NCI-H1105 (cell line): ENCODE measurements at places on chromosomes 4 and X.

DNA sequence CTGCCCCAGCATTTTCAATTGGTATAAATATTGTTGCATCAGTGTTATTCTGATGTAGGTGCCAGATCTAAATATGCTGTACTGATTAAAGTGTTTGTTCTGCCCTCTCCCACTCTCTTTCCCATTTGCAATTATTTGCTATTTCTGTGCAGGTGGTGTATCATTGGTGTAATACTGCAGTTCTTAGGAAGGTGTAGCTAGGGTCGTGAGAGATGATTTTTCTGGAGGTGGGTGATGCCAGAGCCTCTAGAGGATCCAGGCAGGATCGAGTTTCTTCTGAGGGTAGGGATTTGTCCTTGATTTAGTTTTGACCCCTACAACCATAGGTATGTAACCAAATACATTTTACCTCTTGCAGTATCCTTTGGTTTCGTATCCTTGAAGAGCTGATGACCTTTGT is 1.9 kb downstream of the SMAD1 start:
- DNase-seq: peak; percentile 25

DNA sequence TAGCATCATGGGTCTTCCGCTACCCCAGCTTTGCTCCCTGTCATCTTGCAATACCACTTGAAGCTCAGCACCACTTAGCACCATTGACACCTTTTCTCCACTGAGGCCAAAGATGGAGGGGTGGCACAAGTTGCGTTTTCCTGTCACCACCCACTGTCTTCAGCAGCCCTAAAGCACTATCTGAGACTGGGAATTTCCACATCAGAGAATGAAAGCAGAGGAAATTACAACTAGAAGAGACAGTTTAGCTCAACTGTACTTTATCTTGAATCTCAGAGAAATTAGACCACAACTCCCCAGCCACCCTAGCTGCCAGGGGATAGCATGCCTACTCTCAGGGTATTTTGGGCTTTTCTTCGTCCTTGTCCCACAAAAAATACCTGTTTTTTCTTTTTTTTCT is 111.0 kb downstream of the DDIT4L start:
- DNase-seq: no peak

GRCh38 chrX:41382714-41383645 is 49.0 kb downstream of the DDX3X start:
- DNase-seq: no peak

DNA sequence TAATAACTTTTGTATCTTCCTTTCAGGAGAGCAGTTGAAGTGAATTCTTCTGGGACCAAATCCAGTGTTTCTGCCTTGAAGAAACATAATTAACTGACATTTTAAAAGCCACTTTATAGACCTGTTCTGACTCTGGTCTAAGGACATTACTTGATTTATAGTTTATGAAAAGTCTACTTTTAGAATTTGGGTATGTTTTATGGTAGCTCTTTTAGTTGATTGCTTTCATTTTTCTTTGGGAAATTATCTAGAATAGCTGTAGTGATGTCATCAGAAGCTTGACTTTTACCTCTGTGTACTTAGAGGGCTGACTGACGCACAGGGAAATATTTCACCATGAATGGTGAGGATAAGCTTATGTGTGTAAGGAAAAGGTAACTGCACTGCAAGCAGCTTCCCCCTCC is 131.8 kb upstream of the LIMCH1 start:
- no peak for DNase-seq

GRCh38 chrX:11386812-11387211 is 93.6 kb downstream of the AMELX start:
- DNase-seq: no peak

GRCh38 chr4:123826896-123827295 is 430.3 kb downstream of the SPRY1 start:
- DNase-seq: no peak

- DNase-seq: no peak
These were observed 126.6 kb downstream of the PPP4R3C start for GRCh38 chrX:27336466-27337091.

- DNase-seq: no peak
These were observed 428.8 kb downstream of the PCDH7 start for GRCh38 chr4:31148990-31149389.

DNA sequence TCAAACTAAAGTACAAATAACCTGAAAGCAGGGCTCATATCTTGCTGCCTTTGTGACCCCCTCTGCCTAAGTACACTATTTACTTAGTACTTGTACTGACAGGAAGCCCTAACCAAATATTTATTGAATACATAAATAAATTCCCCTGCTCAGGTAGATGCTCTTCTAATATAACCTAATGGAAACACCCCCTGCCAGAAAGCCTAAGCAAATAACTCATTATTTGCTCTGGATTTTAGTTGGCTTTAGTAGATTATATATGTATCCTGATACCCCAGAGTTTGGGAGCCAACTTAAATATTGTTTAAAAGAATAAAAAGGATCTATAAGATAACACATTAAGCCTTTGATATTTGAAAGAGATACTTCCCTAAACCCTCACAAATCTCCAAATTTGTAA is 318.2 kb downstream of the PPP1R2C start:
- DNase-seq: no peak

GRCh38 chrX:133840415-133840814 is 145.0 kb downstream of the GPC3 start:
- DNase-seq: no peak

- peak; percentile 30 for DNase-seq
These were observed 797 bp downstream of the PKD2 start for GRCh38 chr4:88008122-88008742.

DNA sequence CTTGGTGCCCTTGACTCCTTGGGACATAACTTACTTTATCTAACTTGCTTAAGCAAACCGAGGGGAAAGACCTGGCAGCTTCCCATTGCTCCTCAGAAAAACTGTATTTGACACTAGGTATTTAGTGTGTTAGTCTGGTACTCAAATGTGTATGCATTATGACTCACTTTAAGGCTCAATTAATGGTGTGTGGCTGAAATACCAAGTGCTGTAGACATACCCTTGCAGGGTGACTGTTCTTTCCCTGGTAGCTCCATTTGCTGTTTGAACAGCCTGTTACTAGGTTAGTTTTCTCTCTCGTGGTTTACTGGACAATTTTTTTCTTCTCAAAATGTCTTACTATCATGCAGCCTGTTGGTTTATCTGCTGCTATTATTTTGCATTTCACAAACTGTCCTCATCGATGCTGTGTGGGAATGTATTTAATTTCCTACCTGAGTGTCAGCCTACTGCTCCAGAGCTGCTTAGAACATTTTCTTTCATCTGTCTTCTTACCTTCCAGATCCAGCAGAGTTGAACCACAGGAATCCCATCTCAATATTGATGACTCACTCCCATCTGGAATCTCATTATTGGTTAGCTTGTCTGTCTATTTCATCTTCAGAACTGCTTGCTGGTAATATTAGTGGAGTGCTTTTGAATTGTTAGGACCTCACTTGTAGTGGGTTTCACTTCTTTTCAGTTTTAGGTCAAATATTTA is 158.0 kb upstream of the FAT1 start:
- DNase-seq: no peak

- no peak for DNase-seq
These were observed 123.2 kb downstream of the ELOVL6 start for GRCh38 chr4:110075083-110075738.

- peak; percentile 6 for DNase-seq
These were observed 462.2 kb upstream of the CPXCR1 start for GRCh38 chrX:88284844-88285243.

DNA sequence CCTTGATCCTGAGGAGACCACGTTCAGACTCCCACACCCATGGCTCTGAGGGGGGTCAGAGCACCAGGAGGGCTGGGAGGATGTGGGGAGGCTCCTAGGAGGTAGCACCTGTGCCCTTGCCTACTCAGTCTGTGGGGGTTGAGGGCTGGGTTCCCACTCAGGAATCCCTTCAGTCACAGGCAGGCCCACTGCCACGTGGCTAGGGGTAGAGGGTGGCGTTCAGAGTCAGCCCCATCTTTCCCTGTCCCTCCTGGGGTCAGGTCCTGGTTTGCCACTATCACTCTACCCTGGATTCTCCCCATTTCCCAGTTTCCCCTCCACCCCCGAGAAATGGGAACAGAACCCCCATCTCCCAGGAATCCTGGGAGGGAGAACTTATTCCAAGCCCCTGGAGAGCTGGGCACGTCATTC is 111.3 kb downstream of the PSAPL1 start:
- DNase-seq: no peak

DNA sequence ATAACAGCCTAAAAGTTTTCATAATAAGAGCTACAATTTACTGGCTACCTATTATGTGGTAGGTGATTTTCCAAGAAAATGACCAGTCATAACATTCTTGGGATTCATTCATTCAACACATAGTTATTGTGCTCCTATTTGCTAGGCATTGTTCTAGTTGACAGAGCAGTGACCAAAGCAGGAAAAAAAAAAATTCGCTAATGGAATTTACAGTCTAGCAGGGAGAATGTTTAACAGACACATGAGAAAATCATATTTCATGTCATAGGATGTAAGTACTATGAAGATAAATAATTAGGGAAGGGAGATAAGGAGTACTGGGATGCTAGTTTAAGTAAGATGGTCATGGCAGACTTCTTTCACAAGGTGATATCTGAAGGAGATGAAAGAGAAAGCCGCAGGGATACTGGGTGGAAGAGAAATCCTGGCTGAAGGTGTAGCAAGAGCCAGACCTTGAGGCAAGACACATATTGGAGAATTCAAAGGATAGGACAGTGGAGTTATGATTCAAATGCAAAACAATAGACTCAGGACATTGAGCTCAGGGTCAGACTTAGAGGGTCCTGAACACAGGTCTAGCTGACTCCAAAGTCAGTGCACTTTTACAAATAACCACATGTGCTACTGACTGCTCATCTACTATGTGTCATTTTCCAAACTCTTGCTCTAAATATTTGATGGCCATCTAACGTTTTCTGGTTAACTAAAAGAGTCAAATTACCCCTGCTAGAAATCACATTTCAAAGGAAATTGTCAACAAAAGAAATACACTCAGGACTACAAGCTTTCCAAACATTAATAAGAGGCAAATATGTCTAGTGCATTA is 20.4 kb downstream of the SPCS3 start:
- DNase-seq: no peak

- DNase-seq: no peak
These were observed 95.8 kb downstream of the MBNL3 start for GRCh38 chrX:132393085-132393484.

GRCh38 chr4:24655971-24656370 is 71.6 kb upstream of the DHX15 start:
- no peak for DNase-seq

DNA sequence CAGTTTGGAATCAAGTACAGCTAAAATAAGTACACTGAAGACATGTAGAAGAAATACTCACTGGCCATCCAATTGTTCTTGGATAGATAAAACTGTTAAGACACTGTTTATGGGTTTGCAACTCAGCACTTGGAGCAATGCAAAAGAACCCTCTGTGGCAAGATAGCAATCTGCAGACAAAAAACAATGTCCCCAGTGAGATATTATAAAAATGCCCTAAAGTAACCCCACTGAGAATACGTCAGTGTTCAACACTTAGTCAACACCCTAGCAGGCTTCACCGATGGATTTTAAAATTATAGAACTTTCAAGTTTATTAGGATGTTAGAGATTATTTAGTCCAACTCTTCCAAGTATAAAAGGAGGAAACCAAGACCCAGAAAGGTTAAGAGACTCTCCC is 47.5 kb upstream of the NDP start:
- no peak for DNase-seq

GRCh38 chr4:159077702-159078495 is 25.0 kb upstream of the RAPGEF2 start:
- DNase-seq: peak; percentile 19

GRCh38 chrX:111402344-111402743 is 9.6 kb downstream of the DCX start:
- no peak for DNase-seq

GRCh38 chr4:6668391-6668790 is 25.3 kb upstream of the S100P start:
- DNase-seq: no peak

- DNase-seq: no peak
These were observed 103.6 kb upstream of the BCOR start for GRCh38 chrX:40201329-40201885.

GRCh38 chrX:48713847-48714246 is 17.3 kb downstream of the SUV39H1 start:
- no peak for DNase-seq

GRCh38 chr4:40910706-40911105 is 161.0 kb downstream of the NSUN7 start:
- no peak for DNase-seq

DNA sequence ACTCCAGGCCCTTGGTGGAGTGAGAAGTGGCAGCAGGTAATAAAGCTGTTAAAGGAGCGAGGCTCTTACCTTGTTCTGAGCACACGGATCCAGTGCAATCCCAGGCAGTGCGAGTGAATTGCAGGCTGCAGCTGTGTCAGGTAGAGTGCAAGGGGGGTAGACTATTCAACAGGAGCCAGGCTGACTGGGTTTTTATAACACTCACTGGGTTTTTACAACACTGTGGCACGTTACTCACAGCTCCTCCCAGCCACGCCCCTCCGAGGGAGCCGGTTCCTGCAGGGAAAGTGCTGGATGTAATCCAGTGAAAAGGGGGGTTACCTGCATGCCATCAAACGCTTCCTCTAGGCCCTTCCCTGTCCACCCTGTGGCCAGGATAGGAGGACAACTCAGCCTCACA is 358 bp downstream of the FGFBP1 start:
- DNase-seq: no peak

GRCh38 chrX:127276326-127276725 is 456.8 kb downstream of the PRR32 start:
- DNase-seq: no peak

DNA sequence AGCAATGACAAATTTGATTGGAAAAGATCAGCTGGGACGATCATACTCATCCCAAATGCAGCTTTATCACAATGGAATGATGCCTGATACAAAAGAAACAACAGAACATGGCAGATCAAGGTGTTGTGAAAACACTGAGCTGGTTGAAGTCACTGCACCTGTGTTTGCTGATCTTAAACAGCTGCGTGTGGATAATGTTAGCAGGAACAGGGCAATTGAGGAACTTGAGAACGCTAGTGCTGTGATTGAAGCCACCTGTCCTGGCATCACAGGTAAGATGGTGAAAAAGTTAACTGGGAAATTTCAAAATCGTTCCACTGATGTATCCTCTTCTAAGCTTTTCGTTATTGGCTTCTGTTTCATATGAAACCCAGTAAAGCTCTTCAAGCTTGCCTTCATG is 27.4 kb upstream of the SOD3 start:
- no peak for DNase-seq

- no peak for DNase-seq
These were observed 96.9 kb upstream of the PSAPL1 start for GRCh38 chr4:7531640-7531994.

DNA sequence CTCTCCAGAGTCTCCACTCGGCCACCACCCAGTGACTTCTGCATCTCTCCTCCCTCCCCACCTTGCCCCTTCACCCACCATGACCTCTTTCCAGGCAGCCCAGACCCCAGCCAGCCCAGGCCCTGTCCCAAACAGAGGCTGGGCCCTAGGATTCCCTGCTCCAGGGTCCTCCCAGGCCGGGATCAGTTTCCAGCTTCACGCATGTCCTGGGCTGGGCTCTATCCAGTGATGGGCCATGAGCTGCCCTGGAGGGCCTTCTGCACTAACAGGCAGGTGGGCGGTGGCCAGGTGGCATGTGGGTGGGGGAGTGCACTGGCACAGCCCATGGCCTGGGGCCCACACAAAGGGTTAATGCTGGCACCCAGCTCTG is 20.4 kb upstream of the ADD1 start:
- DNase-seq: no peak
